ENCODE measurements at places on chromosomes 1 and 21. TPM values are rescaled to one million over a fixed set of nuclear protein-coding genes. Genes with fewer than 3 reads are reported as not detected.

- no peaks in the 10 kb centered on the region for H3K27me3 ChIP-seq
- no peak overlapping the region for H3K27ac ChIP-seq
- DNase-seq = no peak
Observed at GRCh38 chr1:197798492-197798891, 23.2 kb upstream of the DENND1B start.

DNA sequence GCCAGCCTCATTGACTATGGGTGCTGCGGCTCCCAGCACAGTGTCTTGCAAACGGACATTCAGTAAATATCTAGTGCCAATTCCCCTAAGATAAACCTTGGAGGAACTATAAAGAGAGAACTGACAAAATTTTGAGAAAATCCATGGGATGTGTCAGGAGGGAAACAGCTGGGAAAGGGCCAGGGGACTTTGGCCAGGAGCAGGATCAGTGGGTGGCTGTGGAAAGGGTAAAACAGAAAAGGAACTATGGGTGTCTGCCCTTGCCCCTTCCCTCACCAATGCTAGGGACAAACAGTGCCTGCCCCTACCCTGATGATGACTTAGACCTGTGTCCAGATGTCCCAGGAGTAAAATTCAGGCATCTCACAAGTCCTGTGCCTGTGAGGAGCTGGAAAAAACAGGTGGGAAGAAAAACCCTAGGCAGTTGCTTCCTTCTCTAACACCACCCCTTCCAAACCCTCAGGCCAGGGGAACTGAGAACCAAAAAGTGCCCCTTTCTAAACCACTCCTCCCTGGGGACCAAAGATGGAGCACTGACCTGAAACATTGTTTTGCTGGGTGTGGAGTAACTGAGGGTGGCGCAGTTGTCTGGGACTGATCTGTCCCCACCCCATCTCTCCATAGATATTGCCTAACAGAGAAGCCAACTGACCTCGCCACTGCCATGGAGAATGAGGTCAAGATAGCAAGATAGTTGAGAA lies 22.1 kb upstream of the IFNAR2 start:
- no peaks in the 10 kb centered on the region for H3K27me3 ChIP-seq
- H3K36me3 ChIP-seq = no peaks in the 10 kb centered on the region
- DNase-seq = no peak
- no peak overlapping the region for H3K4me3 ChIP-seq
- peaks cover 5% of the 10 kb centered on the region for H3K4me1 ChIP-seq
- H3K27ac ChIP-seq = no peak overlapping the region

DNA sequence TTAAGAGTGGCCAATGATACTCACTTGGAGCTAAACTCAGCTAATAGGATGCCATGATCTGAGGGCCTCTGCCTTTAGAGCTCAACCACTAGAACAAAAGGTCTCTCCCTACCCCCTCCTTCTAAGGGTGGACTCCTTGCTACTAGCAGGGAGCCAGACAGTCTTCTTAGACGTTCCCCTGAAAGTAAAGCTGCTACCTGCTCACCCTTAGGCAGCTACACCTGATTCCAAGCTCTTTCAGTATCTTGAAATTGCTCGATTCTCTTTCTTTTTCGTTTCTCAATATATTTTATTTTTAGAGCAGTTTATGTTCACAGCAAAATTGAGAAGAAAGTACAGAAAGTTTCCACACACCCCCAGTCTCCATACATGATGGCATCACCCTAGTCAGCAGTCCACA lies 112.6 kb upstream of the KCNJ15 start:
- no peak overlapping the region for H3K27ac ChIP-seq
- no peak for DNase-seq
- no peaks in the 10 kb centered on the region for H3K36me3 ChIP-seq
- H3K4me3 ChIP-seq = no peak overlapping the region

DNA sequence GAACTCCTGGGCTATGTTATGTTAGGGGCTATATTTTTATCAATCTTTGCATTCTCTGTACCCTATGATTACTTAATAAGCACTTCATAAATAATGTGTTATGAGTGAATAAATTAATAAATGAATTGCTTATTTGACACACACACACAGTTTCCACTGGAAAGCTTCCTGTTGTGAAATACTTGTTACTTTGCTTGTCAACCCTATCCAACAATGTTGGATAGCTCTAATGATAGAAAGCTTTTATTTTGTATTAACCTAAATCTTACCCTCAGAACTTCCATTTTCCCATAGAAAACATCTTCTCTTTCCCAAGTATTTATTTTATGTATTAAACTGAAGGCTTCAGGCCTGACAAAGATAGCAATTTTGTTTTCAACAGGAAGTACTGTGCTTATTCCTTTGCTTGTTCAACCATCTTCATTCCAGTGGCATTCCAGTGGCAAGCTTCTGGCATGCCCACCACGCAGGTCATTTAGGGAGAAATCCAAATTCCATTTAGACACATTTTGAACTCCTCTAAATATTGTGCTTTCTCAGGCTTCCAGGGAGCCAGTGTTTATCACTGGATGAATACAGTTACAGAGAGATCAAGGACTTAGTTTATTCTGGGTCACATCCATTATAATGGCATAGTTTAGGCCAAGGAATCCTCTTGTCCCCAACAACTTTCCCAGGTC lies 134.4 kb downstream of the TGFB2 start:
- H3K27me3 ChIP-seq = no peaks in the 10 kb centered on the region
- H3K36me3 ChIP-seq = no peaks in the 10 kb centered on the region
- H3K4me1 ChIP-seq = peaks cover 12% of the 10 kb centered on the region
- H3K4me3 ChIP-seq = no peak overlapping the region
- peak overlapping the region; percentile 70 for H3K27ac ChIP-seq

DNA sequence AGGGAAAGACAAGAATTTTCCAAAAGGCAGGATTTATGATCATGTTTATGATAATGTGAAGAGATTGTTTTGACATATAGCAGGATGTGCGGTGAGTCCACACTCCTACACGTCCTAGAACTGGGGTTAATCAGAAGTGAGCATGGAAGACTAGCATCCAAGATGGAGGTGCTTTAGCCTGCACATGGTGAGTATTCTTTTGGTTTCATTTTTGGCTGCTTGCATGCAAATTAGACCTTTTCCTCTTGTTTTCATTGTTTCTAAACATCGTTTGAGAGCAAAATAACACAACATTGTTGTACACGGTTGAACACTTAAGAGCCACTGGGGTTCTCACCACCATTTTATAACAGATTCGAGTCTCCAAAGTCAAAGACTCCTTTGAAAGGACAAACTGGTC lies 14.9 kb upstream of the GUK1 start:
- H3K4me3 ChIP-seq = no peak overlapping the region
- no peak for DNase-seq
- H3K27me3 ChIP-seq = no peaks in the 10 kb centered on the region
- 0 out of 2 replicates have a peak, but pooled peaks cover under 1% of the 10 kb centered on the region for H3K4me1 ChIP-seq
- H3K27ac ChIP-seq = no peak overlapping the region

DNA sequence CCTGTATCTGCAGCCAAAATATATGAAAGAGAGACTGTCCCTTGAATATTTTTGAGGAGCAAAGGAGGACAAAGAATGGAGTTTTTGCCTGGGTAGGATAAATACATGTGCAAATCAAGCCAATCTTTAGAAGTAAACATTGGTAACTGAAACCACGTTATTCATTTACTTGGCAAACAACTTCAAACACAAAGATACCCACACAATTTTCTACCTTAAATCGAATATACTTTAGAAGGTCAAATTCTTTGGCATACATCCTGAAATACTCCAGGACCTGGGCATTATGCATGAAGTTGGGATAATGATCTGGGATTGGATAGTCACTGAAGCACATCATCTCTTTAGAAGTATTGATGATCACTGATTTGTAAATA lies 9.6 kb downstream of the FMO5 start:
- H3K4me1 ChIP-seq = no peaks in the 10 kb centered on the region
- DNase-seq = no peak
- H3K36me3 ChIP-seq = no peaks in the 10 kb centered on the region
- H3K27ac ChIP-seq = no peak overlapping the region
- peaks cover 10% of the 10 kb centered on the region for H3K27me3 ChIP-seq
- H3K4me3 ChIP-seq = no peak overlapping the region

TSNAX gene
- total RNA-seq = 40.0 TPM

DNA sequence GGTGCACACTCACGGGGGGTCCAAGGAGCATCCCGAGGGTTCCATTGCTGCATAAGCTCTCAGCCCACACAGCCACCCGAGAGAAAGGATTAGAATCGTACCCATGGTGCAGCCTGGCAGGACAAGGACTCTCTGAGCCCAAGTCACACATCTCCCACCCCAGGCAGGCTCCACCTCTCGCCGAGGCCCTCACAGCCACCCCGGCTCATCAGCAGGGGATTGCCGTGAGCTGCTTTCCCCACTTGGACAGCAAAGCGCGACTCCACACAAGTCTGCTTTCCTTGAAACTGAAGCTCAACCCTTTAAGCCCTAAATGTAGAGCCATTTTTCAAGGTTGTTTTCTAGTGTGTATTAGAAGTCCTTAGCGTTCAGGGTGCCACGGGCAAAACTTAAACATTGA lies 306.4 kb upstream of the VAMP3 start:
- H3K27me3 ChIP-seq = no peaks in the 10 kb centered on the region
- H3K36me3 ChIP-seq = no peaks in the 10 kb centered on the region
- H3K4me3 ChIP-seq = no peak overlapping the region
- H3K27ac ChIP-seq = no peak overlapping the region
- no peak for DNase-seq

AMY1B gene
- total RNA-seq = not detected

- no peaks in the 10 kb centered on the region for H3K4me1 ChIP-seq
- H3K27me3 ChIP-seq = no peaks in the 10 kb centered on the region
- no peaks in the 10 kb centered on the region for H3K36me3 ChIP-seq
- DNase-seq = no peak
- no peak overlapping the region for H3K27ac ChIP-seq
Observed at GRCh38 chr1:43446881-43447835, 6.6 kb downstream of the HYI start.

DNA sequence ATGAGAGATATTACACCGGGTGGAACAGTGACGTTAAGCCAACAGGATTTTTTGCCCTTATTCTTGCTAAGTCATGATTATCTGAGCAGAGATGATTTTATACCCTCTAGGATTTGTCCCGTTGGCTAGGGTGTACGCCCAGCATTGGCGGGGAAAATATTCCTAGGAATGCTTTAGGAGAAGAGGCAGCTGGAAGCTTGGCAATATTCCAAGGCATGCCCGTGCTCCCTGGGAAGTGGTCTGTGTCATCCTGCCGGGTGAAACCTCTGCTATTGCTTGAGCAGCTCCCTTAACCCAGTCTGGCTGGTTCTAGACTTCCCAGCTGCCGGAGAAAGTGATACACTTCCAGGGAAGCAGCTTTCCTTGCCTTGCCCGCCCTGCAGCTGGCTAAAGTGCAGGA lies 16.2 kb downstream of the CHRNB2 start:
- H3K4me1 ChIP-seq = no peaks in the 10 kb centered on the region
- no peak for DNase-seq
- H3K27me3 ChIP-seq = no peaks in the 10 kb centered on the region
- H3K4me3 ChIP-seq = no peak overlapping the region
- H3K36me3 ChIP-seq = peaks cover 36% of the 10 kb centered on the region
- no peak overlapping the region for H3K27ac ChIP-seq

SPRR2E gene
- total RNA-seq = not detected

DNA sequence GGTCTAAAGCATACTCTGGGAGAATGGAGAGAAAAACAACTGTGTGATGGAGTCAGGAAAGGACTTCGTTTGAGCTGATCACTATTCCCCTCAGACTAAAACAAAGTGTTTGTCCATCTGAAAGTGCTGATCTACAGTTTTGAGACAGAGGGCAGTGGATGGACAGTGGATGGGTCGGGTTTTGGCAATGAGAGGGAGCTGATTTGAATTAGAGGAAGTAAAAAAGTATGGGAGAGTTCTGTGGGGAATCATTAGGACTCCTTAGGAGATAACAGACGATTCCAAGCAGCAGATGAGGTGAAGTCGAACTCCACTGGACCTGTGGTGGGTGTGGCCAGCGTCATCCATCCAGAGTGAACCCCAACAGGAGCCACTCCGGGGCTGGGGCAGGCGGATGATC lies 62.3 kb downstream of the PTGS2 start:
- H3K27me3 ChIP-seq = no peaks in the 10 kb centered on the region
- peak overlapping the region; percentile 45 for H3K4me3 ChIP-seq
- no peak overlapping the region for H3K27ac ChIP-seq
- no peak for DNase-seq
- H3K36me3 ChIP-seq = no peaks in the 10 kb centered on the region
- H3K4me1 ChIP-seq = no peaks in the 10 kb centered on the region

DNA sequence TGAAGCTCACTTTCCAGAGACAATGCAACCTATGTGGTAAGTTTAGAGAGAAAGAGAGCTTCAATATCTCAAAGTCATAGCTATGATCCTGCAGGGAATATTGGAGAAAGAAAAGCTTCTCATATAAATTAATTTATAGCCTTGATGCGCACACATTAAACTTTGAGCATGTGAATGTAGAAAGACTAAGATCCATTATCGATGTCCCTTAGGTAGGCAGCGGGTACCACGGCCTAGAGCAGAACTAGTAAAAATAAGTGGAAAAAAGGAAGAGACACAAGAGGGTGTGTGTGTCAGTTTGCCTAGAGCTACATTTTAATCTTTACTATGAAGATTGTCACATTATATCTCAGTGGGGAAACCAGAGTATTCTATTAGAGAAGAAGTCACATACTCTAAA lies 685.6 kb downstream of the AMY1C start:
- DNase-seq = no peak
- no peaks in the 10 kb centered on the region for H3K4me1 ChIP-seq
- H3K27ac ChIP-seq = no peak overlapping the region
- H3K4me3 ChIP-seq = no peak overlapping the region
- H3K27me3 ChIP-seq = no peaks in the 10 kb centered on the region

GRCh38 chr1:174815036-174815435 lies 184.7 kb upstream of the CACYBP start:
- H3K36me3 ChIP-seq = no peaks in the 10 kb centered on the region
- no peaks in the 10 kb centered on the region for H3K27me3 ChIP-seq
- no peak overlapping the region for H3K4me3 ChIP-seq
- H3K4me1 ChIP-seq = no peaks in the 10 kb centered on the region
- H3K27ac ChIP-seq = no peak overlapping the region
